Activated CD8-positive, alpha-beta memory T cell treated with anti-CD3 and anti-CD28 coated beads for 4 hours (primary cell): ENCODE measurements at places on chromosomes 5 and 9.

DNA sequence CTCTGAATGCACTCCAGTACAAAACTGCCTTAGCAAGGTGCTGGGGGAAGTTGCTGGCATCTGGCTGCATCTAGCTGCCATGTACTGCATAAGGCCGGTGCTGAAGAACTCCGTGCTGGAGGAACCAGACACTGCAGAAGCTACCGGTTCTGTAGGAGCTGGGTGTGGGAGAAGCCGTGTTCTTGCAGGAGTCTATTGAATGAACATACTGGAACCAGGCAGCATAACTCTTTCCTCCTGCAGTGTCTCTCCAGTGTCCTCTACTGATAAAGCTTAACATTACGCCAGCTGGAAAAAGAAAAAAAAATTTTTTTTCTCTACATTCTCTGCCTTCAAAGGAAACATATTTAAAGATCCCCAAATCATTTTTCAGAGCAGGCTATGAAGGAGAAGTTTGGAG, 38.5 kb downstream of the VPS13A start:
- no peak for DNase-seq

DNA sequence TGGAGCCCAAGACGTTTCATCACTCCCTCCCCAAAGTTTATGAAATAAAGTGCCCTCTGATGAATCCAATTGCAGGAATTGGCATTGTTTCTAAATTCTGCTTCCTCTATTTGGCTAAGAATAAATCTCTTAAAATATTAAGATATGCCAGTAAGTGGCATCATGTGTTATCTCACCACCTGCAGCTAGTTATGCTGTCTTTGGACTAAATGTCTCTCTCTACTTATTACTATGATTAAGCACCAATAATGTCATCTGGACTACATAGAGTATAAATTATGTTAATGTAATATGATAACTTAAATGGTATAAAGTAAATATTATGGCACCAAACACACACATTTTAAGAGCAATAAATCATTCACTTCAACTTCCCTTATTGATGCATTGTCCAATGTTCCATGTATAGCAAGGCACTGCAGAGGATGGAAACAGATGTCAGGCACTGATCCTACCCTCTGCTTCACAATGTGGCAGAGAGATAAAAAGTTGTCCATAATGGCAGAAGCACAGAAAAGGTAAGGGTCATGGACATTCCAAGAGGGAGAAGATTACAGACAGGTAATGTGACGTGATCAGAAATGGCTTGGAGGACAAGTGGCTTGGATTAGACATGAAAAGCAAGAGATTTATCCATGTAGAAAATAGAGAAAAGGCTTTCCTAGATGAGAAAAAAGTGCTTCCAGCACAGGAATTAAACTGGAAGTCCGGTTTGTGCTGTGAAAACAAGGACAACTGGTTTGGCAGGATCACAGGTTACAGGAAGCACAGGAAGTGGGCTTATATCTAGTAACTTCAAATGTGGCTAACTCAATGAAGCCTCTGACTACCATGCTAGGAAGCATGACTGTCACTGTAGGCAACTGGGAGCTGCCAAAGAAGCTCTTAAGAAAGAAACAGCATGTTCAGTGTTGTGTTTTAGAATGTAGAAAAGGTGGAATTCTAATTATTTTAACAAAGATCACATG, 26.7 kb downstream of the MARCHF11 start:
- DNase-seq: no peak

GRCh38 chr9:104882566-104882965, 45.4 kb downstream of the ABCA1 start:
- DNase-seq: no peak

- DNase-seq: no peak
Observed at GRCh38 chr9:28105001-28105400, 531.7 kb upstream of the C9orf72 start.

GRCh38 chr9:128913048-128913900, 7.5 kb upstream of the PHYHD1 start:
- no peak for DNase-seq
